ENCODE measurements at places on chromosomes 3 and 15.

DNA sequence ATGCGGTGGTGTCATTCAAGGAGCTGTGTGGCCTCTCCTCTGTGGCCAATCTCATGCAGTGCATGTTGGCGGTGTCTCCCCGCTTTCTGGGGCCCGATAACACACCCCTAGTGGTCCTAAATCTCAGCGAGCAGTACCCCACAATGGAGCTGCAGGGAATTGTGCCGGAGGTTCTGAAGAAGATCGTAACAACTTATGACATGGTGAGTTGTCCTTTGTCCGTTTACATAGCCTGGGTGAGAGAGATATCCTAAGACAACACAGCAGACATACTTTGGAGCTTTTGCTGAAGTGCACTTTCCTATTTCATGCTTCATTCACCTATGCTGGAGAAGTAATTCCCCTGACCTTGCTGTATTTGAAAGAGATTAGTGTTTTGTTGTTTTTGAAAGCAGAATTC, 130.0 kb downstream of the PLCL2 start:
- no peak for DNase-seq

- peak; percentile 75 for DNase-seq
These were observed 62.9 kb downstream of the ATG7 start for GRCh38 chr3:11335056-11335608.

DNA sequence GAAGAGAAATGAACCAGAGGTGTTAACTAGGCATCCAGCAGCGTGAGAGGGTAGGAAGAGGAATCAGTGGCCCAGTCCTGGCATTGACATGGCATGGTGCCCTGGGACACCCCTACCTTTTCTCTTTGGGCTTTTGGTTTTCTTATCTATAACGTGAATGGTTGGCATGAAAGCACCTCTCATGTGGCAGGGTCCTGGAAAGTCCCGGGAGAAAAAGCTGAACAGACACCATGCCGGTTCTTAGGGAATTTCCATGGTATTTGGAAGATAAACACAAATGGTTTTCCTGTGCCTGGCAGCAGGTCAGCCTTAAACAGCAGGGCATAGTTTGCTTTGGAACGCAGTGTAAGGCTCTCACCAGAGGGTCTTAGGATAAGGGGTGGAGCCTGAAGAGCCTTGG, 15.4 kb downstream of the ARNT2 start:
- no peak for DNase-seq

DNA sequence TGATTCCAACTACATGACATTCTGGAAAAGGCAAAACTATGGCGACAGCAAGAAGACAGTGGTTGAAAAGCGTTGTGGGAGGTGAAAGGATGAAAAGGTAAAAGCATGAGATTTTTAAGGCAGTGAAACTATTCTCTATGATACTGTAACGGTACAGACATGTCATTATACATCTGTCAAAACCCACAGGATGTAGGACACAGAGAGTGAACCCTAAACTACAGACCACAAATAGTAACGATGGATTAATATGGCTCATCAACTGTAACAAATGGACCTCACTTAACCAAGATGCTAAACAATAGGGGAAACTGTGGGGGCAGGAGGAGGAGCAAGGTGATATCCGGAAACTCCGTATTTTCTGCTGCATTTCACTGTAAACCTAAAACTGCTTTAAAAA, 39.1 kb downstream of the MYO9A start:
- no peak for DNase-seq

- DNase-seq: no peak
These were observed 92.6 kb upstream of the ARRDC4 start for GRCh38 chr15:97867870-97868269.

GRCh38 chr3:183924543-183924942, 39.9 kb upstream of the PARL start:
- no peak for DNase-seq

- no peak for DNase-seq
These were observed 270.0 kb downstream of the GOLGA6L6 start for GRCh38 chr15:20271647-20272046.

GRCh38 chr15:71893691-71894090, 83.3 kb downstream of the NR2E3 start:
- peak; percentile 48 for DNase-seq

DNA sequence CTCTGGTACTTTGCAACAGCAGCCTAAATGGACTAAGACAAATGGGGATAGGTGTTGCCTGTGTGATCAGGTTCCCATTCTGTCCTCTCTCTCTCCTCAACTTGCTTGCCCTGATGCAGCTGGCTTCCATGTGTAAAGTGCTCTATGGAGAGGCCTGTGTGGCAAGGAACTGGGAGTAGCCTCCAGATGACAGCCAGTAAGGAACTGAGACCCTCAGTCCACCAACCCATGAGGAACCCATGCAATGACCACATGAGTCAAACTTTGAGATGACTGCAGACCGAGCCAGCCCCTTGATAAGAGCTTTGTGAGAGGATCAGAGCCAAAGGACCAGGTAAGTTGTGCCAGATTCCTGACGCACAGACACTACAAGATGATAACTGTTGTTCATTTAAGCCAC, 74.6 kb upstream of the ADPGK start:
- no peak for DNase-seq

DNA sequence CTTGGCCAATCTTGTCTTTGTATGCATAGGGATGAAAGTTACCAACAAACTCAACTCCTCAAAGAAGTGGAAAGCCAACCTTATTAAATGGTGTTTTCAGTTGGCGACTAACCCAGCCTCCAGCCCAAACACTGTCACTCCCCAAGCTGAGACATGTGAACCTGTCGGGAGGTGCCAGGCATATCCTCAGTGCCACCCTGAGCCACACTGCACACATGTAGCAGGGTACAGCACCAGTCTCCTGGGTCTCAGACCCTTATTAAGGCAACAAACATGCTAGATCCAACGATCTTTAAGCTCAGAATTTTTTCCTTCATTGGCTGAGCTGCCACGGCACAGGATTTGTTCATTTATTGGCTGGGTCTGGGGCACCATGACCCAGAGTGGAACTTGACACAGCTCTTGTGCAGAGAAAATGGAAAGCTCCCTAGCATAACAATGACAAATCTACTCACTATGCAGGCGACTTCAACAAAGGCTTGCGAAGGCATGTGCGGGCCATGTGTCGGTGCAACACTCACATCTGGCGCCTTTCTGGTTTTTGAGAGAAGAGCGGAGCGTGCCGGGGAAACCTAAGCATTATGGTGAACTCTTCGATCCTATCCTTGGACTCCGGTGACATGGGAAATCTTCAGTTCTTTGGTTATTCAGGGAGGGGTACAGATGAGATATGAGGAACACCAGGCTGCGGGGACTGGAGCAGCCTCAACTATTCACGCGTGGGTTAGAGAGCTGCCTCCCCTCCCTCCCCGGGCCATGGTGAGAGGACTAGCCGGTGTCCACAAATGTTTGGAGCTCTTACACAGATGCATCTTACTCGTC, 190.1 kb downstream of the FAM43A start:
- peak; percentile 34 for DNase-seq

GRCh38 chr3:25747033-25747432, 36.2 kb downstream of the NGLY1 start:
- DNase-seq: no peak

GRCh38 chr3:64267721-64268604, 42.7 kb upstream of the PRICKLE2 start:
- DNase-seq: peak; percentile 75

DNA sequence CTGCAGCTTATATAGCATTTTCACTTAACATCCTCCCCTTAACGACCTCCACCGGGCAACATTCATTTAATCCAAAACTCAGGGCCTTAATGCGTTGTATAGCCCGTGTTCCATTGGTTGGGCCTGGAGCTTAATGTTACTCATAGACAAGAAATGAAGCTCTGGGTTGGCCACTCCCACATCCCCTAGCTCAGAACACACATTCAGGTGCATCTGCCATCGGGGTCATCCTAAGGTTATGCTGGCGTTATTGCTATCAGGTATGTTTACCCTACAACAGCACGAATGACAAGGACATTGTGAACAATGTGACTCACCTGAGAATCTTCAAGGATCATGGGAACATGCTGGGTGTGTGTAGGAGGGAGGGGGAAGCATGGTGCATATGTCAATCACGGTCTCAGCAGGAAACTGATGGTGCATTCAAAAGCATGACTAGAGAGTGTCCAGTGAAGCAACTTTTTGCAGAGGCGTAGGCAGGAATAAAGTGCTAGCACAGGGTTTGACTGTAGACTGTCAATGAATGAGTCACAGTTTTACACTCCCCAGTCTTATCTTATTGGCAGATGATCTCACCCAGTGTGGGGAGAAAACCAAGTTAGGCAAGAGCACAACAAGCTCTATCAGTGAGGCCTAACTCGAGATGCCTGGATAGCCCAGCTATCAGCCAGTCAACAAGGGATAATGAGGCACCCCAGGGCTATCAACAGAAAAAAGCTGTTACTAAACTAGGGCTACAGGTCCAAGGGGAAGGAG, 402.1 kb upstream of the MCTP2 start:
- peak; percentile 93 for DNase-seq

GRCh38 chr3:124812291-124813265, 74.6 kb downstream of the ITGB5 start:
- DNase-seq: peak; percentile 95

DNA sequence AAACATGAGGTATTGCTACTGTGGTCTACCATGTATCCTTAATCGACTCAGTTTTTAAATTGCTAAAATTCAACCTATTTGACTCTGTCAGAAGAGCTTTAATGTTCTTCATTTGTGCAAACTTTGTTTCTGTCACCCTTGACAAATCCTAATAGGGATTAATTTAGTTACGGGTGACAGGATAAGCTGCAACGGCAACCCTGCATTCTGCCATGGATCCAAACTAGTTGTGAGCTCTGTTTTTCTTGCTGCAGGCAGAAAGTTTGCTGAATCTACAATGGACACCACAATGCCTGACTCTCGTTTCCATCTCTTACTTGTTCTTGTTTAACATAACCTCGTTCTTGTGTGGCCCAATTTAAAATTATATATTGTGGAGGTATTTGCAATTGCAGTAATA, 352.3 kb downstream of the ROBO2 start:
- DNase-seq: no peak

DNA sequence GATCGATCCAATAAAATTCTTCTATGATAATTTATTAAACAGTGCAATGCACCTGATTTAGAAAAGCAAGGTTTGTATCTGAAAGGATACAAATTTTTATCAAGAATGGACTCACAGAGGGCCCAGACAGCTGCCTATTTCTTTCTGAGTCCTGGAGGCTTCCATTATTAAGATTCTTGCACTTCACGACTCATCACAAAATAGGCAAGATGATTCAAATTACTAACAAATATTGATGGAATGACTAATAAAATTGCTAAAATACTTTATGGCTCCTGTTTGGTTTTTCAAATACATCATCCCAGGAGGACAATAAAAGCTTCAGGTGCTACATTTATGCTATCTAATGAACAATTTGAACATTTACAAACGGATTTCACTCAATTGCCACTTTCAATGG, 483.0 kb upstream of the AGTR1 start:
- peak; percentile 55 for DNase-seq

DNA sequence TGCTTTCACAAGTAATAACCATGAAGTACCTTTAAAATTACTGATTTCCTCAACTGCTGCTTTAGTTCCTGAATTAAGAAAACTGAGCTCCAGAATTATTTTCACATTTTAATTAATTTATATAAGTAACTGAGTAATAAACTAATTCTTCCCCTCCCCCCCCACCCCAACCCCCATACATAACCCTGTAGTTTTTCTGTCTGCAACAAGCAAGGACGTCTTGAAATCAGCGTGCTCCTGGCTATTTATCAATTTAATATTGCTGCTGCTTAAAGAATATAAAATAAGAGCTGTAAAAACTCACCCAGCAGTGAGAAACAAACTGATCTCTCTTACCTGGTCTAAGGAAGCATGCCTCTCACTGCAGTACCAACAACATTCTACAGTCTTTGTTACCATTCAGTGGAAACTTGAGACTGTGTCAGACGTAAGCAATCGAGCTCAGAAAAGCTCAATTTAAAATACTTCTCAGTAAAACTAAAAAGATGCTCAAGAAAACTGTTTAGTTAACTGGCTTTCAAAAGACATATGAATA, 121.0 kb downstream of the TFDP2 start:
- peak; percentile 79 for DNase-seq

DNA sequence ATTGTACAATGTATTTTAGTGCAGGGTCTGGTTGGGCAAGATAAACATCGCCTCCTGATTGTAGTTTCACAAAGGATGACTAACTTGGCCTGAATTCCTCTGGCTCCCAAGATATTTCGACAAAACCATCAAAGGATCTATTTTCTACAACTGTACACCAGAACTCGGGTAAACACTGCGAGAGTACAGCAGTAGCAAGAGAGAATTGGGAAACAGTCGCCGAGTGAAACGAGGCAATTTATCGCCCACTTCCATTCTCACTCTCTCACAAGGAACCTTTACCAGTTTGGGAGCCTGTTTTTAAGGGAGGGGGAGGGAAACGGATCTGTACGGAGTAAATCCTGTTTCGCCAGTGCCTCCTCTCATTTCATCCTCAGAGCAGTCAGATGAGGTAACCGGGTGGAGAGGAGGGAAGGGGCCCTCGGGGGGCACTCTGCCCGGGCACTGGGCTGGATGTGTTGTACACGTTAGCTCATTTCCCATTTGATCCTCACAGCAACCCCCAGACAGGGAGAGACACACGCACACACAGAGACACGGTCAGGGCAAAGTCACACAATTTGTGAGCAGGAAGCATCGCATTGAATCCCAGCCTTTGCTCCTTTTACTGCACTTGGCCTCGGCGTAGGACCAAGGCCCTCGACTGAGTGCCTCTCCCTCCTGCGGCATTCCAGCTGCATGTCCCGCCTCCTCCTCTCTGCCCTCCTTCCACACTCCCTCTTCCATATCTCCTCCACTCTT, 120.1 kb downstream of the LIPC start:
- peak; percentile 96 for DNase-seq

- peak; percentile 70 for DNase-seq
These were observed 28.4 kb downstream of the USF3 start for GRCh38 chr3:113668015-113668414.

GRCh38 chr15:52255935-52256334, 39.7 kb downstream of the MYO5C start:
- no peak for DNase-seq

- DNase-seq: no peak
These were observed 171.8 kb downstream of the SMAD6 start for GRCh38 chr15:66873856-66874255.

GRCh38 chr3:194051366-194052149, 84.4 kb upstream of the HES1 start:
- DNase-seq: no peak

DNA sequence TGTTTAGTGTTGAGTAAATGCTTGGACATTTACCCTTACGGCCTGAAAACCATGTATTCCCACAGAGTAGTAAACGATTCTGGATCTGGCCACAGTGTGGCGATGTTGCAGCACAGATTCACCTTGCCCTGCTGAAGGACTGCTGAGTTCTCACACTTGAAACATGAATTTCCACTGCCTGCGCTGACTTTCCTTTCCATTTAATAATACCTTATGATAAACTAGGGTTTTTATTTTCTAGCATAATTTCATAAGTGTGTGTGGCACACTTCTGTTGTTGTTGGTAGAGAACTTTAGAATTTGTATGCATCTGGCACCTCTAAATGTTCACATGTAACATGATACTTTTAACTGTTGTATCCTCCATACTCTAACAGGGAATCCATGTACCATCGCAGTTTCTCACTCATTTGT, 53.9 kb downstream of the C3orf38 start:
- DNase-seq: peak; percentile 54

- DNase-seq: no peak
These were observed 21.9 kb upstream of the POLR2M start for GRCh38 chr15:57684491-57685151.
